ENCODE measurements at places on chromosomes 4 and X.

DNA sequence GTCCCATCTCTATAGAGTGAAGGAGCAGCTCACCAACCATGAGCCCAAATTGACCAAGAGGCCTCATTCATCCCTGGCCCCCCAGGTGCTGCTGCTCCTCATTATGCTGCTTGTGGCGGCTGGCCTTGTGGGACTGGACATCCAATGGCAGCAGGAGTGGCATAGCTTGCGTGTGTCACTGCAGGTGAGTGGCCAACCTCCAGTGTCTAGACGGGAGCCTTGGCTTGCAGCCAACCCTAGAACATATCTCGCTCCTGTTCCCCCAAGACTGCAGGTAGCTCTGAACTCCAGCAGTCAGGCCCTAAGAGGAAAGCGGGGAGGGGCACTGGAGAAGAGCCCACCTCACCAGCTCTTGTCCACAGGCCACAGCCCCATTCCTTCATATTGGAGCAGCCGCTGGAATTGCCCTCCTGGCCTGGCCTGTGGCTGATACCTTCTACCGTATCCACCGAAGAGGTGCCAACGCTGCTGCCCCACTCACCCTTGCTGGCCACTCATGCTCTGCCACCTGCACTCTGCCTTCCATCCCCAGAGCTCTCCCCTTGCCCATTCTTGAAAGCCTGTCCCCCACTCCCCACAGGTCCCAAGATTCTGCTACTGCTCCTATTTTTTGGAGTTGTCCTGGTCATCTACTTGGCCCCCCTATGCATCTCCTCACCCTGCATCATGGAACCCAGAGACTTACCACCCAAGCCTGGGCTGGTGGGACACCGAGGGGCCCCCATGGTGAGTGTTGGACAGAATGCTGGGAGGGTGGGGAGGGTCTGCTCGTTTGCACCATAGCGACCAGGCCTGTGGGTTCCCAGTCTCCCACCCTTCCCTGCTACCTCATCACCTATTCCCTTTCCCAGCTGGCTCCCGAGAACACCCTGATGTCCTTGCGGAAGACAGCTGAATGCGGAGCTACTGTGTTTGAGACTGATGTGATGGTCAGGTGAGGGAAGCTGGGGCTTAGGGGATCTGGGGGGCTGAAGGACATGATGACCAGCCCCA lies 3.5 kb downstream of the GDPD2 start:
- DNase-seq: no peak

GRCh38 chr4:26509681-26510333 lies 19.5 kb upstream of the CCKAR start:
- no peak for DNase-seq

- DNase-seq: no peak
Measured at GRCh38 chrX:135185795-135186443, 14.7 kb upstream of the CT55 start.

DNA sequence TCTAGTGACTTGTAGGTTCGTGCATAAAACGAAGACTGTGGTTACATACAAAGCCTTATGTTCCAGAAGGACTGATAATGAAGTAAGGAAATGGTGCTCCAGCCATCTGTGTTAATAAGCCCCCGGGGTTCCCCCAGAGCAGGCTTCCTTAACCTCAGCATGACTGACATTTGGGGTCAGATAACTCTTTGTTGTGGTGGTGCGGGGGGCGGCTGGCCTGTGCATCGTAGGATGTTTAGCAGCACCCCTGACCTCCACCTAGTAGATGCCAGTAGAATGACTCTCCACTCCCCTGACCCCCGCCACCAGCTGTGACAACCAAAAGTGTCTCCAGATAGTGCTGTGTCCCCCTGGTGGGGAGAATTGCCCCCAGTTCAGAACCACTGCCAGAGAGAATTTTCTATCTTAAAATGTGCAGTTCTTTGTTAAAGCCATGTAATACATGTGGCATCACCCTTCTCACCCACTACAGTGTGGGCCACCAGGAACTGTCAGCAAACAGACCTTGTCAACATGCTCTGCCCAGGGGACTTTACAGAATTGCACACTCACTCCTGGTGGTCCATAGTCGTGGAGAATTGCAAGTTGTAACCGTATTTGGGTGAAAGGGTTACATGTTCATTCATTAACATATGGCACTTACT lies 7.5 kb downstream of the SH3KBP1 start:
- no peak for DNase-seq

- no peak for DNase-seq
Measured at GRCh38 chr4:72767618-72768302, 198.7 kb upstream of the ADAMTS3 start.

DNA sequence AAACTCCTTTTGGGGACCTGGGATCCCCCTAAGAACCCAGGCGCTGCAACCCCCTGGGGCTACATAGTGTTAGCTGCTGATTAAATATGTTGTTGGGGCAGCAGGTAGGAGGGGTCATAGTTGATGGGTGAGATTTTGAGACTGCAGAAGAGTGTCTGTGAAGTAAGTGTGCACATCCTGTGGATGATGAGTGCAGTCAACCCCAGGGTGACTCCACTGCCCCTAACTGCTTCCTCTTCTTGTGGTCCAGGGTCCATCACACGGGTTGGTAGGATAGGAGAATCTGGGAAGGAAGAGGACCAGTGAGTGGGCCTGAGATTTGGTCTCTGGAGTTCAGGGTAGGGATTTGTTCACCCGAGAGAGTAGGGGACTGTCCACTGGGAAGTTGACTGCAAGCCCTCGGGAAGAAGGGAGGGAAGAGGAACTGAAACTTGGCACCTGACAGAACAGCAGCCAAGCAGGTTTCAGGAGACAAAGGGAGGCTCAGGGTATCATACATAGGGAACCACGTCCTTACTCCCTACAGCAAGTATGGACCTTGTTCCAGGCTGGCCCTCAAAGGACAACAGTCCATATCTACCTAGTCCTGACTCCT lies 8.5 kb downstream of the DLG3 start:
- no peak for DNase-seq
